ENCODE measurements at places on chromosomes 16 and 17.

DNA sequence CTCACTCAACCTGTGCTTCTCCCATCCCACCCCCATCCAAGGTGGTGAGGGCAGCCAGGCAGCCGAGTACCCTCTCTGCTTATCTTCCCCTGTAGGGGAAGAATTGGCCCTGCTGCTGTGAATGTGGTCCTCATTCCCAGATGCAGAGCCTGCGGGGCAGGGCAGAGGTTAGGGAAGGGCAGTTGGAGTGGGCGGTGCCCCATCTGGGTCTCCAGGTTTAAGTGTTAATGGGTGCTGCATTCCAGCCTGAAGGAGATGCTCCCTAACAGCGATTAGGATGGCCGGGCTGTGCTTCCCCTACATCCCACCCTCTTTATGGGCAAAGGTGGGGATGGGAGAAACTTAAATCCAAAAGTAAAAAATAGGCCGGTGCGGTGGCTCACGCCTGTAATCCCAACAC, 12.1 kb downstream of the TMEM95 start:
- DNase-seq, result no peak

- DNase-seq, result no peak
These were observed 28.4 kb downstream of the LDHD start for GRCh38 chr16:75088216-75088615.

DNA sequence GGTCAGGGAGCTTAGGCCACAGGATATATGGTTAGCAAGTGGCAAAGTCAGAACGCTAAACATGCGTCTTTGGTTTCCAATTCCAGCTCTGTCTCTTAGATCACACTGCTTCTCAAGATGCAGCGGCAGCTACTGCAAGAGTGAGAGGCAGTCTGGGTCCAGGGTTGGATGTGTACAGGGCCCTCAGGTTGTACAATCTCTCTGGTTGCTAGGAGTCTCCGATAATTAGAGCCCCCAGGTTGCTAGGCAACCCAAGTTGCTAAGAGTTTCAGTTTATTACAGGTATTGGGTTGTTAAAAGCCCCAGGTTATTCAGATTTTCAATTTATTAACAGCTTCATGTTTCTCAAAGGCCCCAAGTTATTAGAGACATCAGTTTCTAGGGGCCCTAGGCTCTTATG, 15.5 kb upstream of the SPACA3 start:
- DNase-seq, result no peak

- DNase-seq, result no peak
These were observed 39.5 kb downstream of the DNAH9 start for GRCh38 chr17:11637796-11638195.

GRCh38 chr16:88431651-88432050, 21.4 kb upstream of the ZFPM1 start:
- DNase-seq, result no peak

DNA sequence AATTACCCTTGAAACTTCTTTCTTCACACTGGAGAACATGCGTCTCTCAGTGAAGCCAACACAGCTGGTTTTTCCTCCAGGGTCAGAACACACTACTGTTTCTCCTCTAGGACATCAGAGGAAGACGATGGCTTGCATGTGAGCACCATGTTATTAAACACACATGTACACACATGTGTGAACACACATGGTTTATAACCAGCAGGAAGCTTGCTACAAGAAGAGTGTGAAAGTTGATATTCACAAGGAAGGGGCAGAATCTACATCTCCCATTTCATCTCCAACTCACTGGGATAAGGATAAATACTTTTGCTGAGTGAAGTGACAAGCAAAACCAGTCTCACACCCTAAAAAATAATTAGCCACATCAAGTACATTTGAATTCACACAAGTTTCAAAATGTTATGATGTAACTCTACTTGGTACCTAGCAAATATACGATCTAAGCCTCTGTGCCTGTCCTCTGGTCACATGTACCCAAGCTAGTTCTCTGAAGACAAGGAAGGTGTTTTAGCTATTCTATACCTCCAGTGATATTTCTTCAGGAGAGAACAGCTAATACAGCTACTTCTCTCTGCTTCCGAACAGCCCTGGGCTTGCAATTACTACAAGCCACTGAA, 127.7 kb downstream of the PARN start:
- no peak for DNase-seq

- no peak for DNase-seq
These were observed 22.2 kb downstream of the SLC43A2 start for GRCh38 chr17:1606352-1606985.

- DNase-seq, result no peak
These were observed 888.1 kb downstream of the KCNJ2 start for GRCh38 chr17:71057448-71057847.

DNA sequence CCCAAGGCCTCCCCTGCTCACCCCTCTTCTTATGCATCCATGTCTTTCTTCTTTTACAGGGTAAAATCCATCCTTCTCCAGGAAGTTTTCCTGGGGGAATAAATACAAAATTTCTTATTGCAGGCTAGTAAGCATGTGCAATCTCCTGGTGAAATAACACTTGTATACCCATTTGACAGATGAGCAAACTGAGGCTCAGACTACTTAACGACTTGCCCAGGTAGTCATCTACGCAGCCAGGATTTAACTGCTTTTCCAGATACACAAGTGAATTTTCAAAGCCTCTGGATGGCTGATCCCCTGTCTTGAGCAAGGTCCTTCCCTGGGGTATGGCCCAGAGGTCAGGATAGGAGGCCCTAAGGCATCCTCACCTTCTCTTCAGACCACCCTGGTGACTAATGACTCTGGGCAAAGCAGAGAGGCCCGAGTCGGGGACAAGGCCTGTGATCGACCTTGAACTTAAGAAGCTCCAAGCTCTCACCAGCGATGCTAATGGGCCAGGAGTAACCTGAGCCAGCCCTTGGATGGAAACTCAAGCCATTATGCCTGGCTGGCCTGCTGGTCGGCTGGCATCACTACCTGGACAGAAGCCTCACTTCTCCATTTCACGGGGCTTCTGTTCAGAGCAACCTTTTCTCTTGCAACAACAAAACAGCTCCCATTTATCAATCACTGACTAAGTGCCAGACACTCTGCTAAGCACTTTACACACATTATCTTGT, 33.1 kb downstream of the ZNF423 start:
- DNase-seq, result no peak

GRCh38 chr16:88455610-88456355, 2.7 kb downstream of the ZFPM1 start:
- DNase-seq, result no peak

DNA sequence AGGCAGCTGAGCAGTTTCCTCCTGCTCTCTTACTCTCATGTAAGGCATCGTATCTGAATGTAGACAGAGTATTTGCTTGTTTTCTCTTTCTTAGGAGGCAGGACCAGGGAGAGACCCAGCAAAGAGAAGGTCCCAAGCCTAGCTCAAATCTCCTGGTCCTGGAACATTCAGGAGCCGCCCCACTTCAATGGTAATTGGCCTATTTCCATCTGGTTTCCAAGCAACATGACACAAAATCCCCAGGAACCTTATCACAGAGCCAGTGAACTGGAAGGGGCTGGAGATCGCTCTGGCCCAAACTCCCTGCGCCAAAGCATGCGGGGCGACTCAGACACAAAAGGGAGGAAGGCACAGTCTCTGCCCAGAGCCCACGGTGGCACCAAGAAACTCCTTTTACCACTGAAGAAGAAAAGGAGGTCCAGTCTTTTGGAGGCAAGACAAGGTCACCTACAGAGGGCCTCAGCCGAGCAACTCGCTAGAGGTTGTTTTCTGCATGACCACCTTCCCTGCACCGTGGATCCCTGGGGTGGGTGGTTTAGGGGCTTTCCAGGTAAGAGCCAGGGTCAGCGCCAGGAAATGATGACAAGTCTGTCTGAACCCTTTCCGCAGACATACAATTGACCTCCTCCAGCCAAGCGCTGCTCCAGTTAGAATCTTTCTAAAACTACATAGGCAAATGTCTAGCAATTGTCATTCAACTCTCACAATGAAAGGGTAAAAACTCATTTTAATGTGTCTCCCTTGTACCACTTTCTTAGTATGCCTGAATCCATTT, 394.7 kb downstream of the SOX9 start:
- DNase-seq, result no peak

- DNase-seq, result no peak
These were observed 5.8 kb upstream of the CCDC182 start for GRCh38 chr17:57750895-57751294.

DNA sequence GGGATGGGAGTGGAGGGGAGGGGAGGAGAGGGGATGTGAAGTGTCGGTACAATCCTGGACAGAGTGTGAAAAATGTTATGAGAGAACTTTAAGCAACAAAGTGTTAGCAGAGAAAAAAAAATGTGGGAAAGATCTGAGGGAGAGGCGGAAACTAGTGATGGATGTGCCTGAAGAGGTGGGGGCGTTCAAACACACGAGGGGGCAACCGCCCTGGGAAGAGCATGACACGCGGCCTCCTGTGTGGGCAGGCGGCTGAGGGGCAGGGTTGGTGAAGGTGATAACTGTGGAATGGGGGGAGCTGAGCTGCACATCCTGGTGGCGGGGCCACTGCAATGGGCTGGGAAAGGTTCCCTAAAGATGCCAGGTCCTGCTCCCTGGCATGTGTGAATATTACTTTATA, 30.1 kb downstream of the IFT140 start:
- DNase-seq, result no peak

GRCh38 chr17:36837195-36837938, 99.9 kb upstream of the LHX1 start:
- no peak for DNase-seq

DNA sequence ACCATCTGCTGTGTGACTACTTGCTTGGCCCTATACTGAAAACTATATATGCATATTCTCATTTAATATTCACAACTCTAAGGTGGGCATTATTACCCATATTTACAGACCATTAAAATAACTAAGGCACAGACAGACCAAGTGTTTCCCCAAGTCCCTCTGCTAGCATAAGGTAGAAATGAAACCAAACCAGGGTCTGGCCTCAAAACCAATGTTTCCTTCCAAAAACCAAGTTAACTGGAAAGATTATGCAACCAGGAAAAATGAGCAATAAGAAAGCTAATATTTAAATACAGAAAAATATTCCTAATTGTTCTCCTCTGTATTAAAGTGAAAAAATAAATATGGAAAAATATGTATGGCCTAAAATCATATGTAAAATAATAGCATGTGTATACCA, 50.1 kb downstream of the XPO6 start:
- DNase-seq, result no peak

DNA sequence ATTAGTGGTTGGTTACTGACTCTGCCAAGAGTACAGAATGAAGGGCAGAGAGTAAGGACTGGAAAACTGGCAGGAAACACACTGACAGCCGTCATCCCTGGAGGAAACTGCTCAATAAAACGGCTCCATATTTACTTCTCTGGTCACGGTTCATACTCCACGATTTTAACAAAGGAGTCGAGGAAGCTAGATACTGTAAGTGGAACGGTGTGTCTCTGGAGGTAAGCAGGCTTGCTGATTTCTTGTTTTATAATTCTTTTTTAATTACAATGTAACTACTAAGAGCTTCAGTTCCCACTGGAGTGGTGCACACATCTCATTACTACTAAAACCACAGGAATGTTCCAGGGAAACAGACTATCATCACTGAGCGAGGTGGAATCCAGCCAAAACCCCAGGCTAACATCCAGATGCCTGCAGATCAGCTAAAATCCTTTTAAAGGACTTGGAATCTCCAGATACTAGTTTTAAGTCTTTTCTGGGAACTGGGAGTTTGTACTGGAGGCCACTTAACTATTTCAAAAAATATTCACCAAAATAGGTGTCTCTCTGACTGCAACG, 17.8 kb downstream of the SERPINF1 start:
- no peak for DNase-seq

GRCh38 chr16:48905632-48906505, 295.9 kb upstream of the N4BP1 start:
- no peak for DNase-seq

- no peak for DNase-seq
These were observed 83.3 kb downstream of the GSG1L start for GRCh38 chr16:27980076-27980775.

GRCh38 chr16:7571366-7571765, 238.7 kb downstream of the RBFOX1 start:
- no peak for DNase-seq

DNA sequence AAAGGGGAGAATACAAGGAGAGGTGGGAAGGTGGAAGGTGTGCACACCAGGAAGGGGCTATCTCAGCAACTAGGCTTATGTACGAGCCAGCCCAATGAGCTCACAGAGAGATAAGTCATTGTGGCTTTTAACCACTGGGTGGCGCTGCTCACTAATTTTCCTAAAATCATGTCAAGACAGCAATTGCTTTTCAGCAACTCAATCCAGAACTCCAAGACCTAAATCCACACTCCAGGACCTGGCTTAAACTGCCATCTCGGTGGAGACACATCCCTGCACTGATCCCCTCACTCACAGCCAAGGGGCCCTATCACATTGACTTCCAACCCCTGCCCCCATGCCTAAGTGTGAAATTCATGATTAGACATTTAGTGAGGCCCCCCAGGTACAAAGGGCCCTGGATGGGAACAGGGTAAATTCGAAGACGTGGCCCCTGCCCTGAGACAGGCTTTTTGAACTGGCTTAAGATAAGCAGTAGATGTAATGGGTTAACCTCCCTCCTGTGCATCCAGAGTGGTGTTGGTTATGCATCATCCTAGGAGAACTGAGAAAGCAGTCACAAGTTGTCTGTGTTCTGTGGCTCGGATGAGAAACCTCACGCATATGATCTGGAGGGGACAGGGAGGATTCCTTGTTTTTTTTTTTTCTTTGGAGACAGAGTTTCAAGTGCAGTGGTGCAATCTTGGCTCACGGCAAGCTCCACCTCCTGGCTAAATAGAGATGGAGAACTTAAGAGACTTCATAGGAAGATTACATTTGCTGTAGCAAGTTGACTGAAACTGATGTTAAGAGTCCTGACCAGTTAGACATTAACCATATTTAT, 11.5 kb downstream of the CCL16 start:
- DNase-seq, result peak; percentile 9

DNA sequence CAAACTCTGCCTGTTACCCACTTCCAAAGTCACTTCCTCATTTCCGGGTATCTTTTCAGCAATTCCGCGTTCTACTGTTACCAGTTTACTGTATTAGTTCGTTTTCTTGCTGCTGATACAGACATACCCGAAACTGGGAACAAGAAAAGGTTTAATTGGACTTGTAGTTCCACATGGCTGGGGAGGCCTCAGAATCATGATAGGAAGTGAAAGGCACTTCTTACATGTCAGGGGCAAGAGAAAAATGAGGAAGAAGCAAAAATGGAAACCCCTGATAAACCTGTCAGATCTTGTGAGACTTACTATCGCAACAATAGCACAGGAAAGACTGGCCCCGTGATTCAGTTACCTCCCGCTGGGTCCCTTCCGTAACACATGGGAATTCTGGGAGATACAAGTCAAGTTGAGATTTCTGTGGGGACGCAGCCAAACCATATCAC, 30.9 kb downstream of the PAFAH1B1 start:
- no peak for DNase-seq
